ENCODE measurements at places on chromosomes 16 and 17.

DNA sequence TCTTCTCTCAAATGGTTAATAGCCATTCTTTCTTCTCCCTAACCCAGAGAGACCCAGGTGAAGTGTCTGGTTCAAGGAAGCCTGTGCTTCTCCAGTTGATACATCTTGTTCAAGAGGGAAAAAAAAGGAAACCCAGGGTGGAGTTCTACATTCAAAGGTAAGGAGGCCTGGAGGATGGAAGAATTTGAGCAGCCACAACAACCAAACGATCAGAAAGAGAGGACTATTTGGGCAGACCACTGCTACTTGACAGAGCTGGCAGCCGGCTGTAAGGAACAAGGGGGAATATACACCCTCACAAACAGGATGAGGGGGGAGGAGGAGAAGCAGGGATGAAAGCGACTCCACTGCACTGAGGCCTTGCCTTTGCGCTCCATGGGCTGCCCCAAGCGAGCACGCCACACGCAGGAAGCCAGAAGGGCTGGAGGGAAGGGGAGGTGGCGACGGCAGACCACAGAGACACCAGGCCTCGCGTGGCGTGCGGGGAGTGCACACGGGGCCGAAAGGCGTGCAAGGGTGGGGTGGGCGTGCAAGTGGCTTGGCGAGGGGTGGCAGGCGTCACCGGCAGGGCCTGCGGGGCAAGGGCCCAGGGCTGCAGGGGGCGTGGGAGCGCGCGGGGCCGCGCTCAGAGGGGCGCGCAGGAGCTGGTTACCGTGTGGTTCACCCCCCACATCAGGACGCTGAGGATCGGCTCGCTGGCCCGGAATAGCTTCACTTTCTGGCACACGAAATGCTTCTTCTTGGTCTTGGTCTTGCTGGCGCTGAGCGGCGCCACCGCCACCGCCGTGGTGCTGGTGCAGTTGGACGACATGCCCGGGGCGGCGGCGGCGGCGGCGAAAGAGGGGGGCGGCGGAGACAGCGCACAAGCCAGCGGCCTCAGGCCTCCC lies 499 bp downstream of the PIP4K2B start:
- no peak for DNase-seq

DNA sequence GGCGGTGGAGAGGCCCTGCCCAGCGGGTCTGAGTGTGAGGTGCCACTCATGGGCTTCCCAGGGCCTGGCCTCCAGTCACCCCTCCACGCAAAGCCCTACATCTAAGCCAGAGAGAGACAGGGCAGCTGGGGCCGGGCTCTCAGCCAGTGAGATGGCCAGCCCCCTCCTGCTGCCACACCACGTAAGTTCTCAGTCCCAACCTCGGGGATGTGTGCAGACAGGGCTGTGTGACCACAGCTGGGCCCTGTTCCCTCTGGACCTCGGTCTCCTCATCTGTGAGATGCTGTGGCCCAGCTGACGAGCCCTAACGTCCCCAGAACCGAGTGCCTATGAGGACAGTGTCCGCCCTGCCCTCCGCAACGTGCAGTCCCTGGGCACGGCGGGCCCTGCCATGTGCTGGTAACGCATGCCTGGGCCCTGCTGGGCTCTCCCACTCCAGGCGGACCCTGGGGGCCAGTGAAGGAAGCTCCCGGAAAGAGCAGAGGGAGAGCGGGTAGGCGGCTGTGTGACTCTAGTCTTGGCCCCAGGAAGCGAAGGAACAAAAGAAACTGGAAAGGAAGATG lies 11.2 kb downstream of the VASN start:
- no peak for DNase-seq

GRCh38 chr16:67539691-67540635 lies 11.3 kb downstream of the RIPOR1 start:
- DNase-seq: no peak

DNA sequence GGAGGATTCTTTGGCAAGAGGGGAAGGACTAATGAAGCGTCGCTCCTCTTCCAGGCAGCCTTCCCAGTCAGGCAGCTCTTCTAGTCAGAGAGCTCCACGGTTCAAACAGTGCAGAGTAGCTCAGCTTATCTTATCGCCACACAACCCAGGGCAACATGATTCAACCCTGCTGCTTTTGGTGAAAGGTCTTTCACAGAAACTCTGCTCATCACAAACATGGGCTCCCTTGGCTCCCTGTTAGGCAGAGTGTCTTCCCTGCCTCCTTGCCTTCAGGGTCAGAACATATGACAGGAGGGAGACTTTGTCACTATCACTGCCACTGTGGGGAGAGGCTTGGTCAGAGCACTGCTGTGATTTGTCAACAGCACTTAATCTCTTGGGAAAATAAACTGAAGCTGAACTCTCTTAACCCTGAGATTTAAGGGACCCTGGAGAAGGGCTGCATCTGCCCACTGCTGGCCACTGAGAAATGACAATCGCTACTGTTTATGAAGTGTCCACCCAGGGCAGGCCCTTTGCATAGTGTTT lies 6.9 kb upstream of the SLC13A2 start:
- DNase-seq: no peak

- no peak for DNase-seq
Measured at GRCh38 chr16:53968896-53969295, 264.9 kb downstream of the FTO start.

DNA sequence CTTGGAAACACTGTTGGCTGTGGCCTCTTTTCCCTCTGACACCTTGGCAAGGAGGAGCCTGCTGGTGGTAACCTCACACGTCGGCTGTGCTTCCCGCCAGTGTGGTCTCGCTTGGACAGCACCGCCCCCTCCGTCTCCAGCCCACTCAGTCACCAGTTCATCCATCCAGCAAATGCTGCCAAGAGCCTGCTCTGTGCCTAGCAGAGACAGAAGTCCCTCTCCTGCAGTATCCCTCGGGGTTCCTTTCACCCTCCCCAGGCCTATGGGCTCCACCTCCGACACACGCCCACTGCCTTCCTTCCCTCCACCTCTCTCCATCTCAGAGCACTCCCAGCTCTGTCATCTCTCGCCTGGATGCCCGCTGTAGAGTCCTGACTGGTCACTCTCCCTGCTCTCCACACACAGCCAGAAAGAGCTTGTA lies 12.3 kb downstream of the CACNG4 start:
- DNase-seq: no peak

- DNase-seq: no peak
Measured at GRCh38 chr16:81583893-81584631, 139.5 kb downstream of the CMIP start.

DNA sequence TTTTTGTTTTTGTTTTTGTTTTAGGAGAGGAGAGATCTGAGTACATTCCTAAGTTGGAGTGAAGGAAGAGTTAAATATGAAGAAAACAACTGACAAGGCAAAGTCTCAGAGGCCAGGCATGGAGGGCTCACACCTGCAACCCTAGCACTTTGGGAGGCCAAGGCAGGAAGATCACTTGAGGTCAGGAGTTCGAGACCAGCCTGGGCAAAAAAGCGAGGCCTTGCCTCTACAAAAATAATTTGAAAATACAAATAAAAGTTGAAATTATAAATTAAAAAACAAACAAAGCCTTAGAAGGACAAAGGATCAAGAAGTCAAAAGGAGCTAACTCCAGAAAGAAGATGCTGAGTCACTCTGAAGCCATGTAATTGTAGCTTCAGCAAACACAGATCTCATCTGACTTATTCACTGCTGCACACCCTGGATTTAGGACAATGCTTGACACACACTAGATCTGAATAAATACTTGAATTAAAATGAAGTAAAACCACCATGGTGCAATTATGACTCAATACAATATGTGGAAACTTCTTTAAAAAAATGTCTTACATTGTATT lies 9.1 kb downstream of the CEP20 start:
- DNase-seq: no peak

- no peak for DNase-seq
Measured at GRCh38 chr17:51229889-51230288, 30.0 kb downstream of the MBTD1 start.

- no peak for DNase-seq
Measured at GRCh38 chr16:75114179-75114945, 2.2 kb downstream of the LDHD start.

GRCh38 chr17:2795441-2796163 lies 636 bp upstream of the RAP1GAP2 start:
- no peak for DNase-seq

GRCh38 chr17:9286434-9286833 lies 265.1 kb downstream of the NTN1 start:
- no peak for DNase-seq

- DNase-seq: no peak
Measured at GRCh38 chr16:78281115-78281514, 181.7 kb downstream of the WWOX start.

- no peak for DNase-seq
Measured at GRCh38 chr16:17389384-17389783, 81.4 kb downstream of the XYLT1 start.

DNA sequence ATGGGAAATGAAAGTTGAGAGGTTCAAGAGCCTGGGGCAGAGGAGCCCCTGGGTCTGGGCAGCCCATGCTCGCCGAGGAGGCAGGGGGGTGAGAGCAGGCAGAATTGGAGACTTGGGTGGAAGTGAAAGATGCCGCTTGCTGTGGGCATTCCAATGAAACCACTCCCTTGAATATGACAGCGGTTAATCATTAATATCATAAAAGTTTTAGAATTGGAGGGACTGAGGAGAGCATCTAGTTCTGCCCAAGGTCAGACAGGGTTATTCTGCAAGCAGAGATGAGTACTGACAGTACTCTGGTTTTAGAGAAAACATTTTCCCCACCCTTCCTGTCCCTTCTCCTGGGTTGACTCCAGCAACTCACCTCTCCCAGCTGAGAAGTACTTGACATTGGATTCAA lies 180.2 kb downstream of the MSI2 start:
- no peak for DNase-seq

GRCh38 chr16:89426736-89427530 lies 63.4 kb downstream of the ANKRD11 start:
- no peak for DNase-seq

DNA sequence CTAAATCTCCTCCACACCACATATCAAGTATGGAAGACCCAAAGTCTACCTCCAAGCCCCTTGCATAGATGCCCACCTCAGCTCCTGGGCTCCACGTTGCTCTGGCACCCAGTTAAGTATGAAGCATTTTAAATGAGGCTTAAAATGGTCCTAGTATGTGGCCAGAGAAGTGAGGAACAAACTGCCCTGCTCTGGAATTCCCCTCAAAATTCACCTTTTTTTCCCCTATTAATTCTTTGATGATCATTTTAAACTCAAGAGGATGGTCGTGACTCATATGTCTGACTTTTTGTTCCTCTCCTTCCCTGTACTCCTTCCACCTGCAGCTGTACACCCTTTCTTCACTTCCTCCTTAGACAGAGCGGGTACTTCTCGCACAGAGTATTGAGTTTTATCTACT lies 234.5 kb upstream of the MYOCD start:
- no peak for DNase-seq

DNA sequence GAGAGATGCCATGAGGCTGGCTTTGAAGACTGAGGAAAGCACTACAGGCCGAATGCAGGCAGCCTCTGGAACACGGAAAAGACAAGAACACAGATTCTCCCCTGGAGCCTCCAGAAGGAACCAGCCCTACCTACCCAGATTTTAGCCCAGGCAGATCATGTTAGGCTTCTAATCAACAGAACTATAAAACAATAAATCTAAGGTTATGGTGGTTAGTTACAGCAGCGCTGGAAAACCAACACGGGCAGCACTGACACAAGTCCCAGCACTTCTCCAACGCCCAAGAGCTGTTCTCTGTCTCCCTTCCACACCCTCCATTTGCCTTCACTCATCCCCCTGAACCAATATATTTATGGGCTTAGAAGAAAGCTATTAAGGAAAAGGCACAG lies 7.5 kb downstream of the ANKRD11 start:
- no peak for DNase-seq

DNA sequence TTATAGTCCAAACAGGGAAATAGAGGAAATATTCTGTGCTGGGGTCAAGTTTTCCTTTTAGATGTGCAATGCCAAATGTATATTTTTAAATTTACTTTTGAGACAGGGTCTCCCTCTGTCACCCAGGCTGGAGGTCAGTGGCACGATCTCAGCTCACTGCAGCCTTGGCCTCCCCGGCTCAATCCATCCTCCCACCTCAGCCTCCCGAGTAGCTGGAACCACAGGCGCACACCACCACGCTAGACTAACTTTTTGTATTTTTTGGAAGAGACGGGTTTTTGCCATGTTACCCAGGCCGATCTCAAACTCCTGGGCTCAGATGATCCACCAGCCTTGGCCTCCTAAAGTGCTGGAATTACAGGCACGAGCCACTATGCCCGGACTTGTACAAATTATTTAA lies 25.8 kb upstream of the MED13 start:
- no peak for DNase-seq

- no peak for DNase-seq
Measured at GRCh38 chr17:58060596-58061191, 22.5 kb upstream of the DYNLL2 start.
